MCF 10A (cell line): ENCODE measurements at places on chromosomes 2 and 18. TPM values are rescaled to one million over a fixed set of nuclear protein-coding genes. Genes with fewer than 3 reads are reported as not detected.

GRCh38 chr18:46315161-46315560 lies 211.0 kb downstream of the HAUS1 start:
- DNase-seq = no peak

- no peak for DNase-seq
Observed at GRCh38 chr2:42984081-42984480, 191.7 kb upstream of the HAAO start.

The VAMP5 gene
- 1.6 and 3.0 TPM in 2 replicates for total RNA-seq

GRCh38 chr18:49178736-49179135 lies 228.0 kb upstream of the SMAD7 start:
- DNase-seq = peak; percentile 30

- DNase-seq = no peak
Observed at GRCh38 chr2:43885132-43885632, 46.4 kb downstream of the ABCG8 start.

DNA sequence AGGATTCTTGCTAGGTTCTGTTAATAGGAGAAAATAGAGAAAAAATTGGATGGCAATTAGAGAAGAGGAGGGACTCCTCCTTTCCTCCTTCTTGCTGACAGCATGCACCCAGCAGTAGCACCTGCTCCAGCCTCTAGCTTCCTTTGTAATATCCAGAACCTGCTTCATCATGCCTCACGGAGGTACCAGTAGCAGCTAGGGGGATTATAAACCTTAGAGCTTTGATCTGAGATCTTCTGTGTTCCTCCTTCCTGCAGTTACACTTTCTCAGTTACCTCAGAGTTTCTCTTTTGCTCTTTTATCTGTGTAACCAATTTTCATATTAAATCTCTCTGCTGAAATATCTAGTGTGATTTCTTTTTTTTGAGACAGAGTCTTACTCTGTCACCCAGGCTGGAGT lies 16.6 kb downstream of the DPP4 start:
- DNase-seq = no peak

DNA sequence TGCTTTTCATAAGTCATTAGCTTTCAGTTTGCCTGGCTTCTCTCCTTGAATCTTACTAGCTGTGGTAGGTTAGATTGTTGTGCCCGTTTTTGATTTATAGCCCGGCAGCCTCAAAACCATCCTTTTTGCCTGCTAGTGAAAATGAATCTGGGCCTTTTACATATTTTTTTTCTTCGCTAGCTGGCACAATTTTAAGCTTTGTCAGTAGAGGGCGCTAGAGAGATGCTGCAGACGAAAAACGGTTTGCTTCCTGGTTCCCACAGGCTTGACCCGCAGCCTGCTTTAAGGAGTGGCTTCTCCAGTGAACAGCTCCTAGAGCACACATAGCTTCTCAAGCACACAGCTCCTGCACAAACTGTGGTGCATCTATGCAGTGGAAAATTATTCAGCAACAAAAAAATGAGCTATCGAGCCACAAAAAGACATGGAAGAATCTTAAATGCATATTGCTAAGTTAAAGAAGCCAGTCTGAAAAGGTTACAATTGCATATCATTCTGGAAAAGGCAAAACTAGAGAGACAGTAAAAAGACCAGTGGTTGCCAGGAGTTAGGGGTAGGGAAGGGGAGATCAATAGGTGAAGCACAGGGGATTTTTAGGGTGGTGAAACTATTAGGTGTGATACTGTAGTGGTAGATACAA lies 47.9 kb downstream of the E2F6 start:
- DNase-seq = peak; percentile 30

- DNase-seq = no peak
Observed at GRCh38 chr18:74040008-74040407, 107.6 kb downstream of the FBXO15 start.

DNA sequence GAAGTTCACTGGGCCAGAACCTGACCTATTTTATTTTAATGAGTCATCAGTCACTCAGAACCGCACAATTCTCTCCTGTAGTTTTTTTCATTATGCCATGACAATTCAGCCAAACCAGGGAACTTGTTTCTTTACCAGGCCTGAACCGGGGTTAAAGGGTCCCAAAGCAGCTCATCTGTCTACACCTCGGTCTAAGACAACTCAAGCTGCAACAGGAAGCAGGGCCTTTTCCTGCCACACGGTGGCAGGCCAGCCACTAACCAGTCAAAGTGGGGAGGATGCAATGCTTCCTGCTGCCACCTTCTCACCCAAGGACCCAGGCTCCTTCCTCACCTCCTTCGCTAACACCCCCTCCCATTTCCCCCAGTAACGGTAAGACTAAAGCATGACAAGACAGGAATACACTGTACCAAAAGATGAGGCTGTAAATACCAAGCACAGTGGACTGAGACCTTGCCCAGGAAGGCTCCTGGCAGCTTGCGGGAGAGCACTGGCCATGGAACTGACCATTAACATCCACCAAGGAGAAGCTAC lies 56.7 kb upstream of the ACKR3 start:
- peak; percentile 50 for DNase-seq

DNA sequence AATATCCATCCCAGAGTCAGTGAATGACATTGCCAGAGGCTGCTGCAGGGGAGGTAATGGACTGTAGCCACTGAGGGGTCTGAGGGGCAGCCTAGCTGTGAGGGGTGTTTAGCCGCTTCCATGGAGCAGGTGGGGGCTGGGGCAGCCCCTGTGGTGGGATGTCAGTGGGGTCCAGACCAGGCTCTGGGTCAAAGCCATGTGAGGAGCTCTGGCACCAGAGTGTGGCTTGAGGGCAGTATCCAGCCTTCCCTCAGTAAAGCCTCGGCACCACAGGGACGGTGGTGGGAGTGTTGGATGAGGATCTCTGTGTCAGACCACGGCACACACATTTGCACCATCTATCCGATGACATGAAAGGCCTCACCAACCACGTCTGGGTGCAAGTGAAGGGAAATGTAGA lies 85.0 kb downstream of the INHBB start:
- DNase-seq = no peak

The AGAP1 gene
- 41.3 and 42.4 TPM in 2 replicates for total RNA-seq

The DYNAP gene
- total RNA-seq = 0.59 and 0.86 TPM in 2 replicates

DNA sequence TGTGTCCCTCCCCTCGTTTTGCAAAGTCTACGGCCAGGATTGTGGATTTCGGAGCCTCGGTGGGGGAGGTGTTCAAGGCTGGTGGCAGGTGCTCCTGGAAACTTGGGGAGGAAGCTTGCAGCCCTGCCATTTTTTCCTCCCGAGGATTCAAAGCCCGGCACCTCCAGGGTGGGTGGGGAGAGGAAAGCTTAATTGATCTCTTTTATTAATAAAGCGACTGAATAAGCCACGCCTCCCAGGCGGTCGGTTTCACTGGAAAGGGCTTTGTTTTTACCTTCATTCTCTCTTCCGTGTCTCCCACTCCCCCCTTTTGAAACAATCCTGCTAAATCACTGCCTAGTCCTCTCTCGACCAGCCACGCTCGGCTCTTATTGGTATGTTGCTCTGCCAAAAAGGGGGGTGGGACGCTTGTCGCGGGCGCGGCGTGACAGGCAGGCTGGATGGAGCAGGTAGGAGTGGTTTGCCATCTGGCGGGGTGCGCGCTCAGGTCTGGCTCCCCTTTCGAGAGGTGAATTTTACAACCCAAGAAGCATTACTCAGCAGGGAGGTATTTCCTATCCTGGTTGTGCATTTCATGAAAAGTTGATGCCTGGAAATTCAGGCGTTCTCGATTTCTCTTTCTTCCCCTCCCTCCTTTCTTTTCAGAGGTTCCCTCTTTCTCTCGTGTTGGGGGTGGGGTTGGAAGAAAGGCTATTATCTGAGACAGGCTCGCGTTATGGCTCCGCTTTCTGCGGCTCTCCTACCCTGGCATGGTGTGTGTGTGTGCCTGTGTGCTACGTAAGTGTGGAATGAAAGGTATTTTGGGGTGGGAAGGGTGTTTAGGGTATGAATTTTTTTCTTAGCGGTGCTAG lies 1.4 kb downstream of the NEDD4L start:
- peak; percentile 68 for DNase-seq

GRCh38 chr2:69765096-69765380 lies 23.1 kb downstream of the ANXA4 start:
- no peak for DNase-seq

- DNase-seq = no peak
Observed at GRCh38 chr2:219111375-219112061, 49.1 kb downstream of the NHEJ1 start.

GRCh38 chr2:240131296-240131695 lies 4.8 kb downstream of the COPS9 start:
- no peak for DNase-seq

The CDH7 gene
- total RNA-seq = not detected in 2 replicates

DNA sequence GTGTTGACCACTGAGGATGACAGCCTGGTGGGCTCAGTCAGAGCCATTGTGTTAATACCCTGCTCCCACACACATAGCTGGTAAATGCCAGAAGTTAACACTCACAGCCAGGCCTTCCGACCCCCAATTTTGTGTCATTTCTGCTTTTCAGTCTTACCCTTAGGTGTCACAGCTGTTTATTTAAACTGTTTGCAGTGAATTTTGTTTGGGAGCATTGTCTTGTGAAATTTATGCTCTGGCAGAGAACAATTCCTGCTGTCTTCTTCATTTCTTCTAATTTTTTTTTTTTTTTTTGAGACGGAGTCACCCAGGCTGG lies 8.2 kb downstream of the LPIN1 start:
- no peak for DNase-seq

The LGALSL gene
- 11.4 and 13.5 TPM in 2 replicates for total RNA-seq

DNA sequence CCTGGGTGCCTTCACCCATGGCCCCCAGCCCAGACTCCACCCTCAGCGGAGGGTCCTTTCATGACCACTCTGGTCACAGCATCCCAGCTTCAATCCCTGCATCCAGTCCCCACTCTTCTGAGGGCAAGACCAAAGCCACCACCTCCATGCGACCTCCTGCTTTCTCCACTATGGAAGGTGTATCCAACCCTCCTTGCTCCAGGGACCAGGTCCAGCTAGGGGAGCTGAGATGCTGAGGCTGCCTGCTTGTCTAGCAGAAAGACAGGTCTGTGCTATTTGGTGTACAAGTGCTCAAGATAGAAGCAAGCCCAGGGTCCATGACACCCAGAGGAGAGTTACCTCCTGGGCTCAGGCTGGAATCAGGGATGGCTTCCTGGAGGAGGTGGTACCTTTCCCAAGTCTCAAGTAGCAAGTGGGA lies 73.8 kb upstream of the RAB6C start:
- no peak for DNase-seq

DNA sequence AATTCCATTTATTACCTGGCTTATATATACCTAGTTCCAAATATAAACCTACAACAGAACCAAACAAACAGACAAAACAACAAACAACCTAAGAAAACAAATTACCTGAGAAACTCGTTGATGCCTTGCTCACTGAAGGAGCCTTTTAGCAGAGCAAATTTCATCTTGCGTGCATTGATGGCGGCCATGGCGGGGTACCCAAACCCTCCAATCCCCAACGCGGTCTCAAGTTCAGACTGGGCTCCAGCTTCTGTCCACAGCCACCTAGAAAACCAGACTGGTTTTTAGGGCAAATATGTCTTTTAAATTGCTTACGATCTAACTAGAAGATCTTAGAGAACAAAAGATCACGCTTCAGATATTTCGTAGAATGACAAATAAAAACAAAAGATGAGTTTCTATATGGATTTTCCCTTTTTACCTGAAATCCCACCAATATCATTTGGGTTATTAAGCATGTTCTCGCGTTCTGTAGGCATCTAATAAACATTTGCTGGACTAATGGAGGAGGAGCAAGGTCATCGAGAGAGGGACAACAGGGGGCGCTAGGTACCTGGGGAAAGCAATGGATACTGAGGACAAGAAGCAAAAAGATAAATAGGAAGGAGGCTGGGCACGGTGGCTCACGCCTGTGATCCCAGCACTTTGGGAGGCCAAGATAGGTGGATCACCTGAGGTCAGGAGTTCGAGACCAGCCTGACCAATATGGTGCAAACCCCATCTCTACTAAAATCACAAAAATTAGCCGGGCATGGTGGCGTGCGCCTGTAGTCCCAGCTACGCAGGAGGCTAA lies 25.2 kb downstream of the PDIA6 start:
- peak; percentile 17 for DNase-seq

The NPHP1 gene
- total RNA-seq = 3.1 and 5.9 TPM in 2 replicates

The HOXD10 gene
- total RNA-seq = not detected in 2 replicates

DNA sequence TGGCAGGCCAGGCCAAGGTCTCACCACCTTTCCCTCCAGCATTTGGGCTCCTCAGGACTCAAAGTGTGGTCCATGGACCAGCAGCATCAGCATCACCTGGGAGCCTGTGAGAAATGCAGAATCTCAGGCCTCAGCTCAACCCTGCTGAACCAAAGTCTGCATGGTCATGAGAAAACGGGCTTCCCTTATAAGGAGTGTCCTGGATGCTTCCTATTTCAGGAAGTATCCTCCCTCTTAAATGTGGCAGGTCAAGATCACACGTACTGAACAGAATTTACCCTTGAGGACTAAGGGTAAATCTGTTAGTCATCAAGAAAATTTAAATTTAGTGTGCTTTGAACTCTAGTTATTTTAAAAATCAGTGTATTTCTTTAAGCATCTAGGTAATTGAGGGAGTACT lies 11.8 kb downstream of the CD8A start:
- no peak for DNase-seq

DNA sequence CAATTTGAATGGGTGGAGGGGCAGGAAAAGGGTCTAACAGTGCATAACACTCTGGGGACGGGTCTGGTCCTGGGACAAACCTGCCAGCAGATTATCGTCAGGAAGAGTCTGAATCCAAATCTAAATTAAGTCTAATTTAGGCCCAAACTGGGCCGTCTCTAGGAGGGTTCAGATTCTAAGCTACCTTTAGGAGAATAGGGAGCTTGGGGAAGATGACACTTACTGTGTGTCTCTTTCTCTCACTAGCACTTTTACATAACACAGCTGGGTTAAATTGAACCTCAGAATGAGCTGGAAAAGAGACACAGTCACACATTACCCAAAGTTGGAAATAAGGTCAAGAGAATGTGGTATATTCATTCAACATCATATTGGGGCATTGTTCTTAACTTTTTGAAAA lies 228.8 kb downstream of the KCNH7 start:
- no peak for DNase-seq

The FAM117B gene
- 2.4 and 2.5 TPM in 2 replicates for total RNA-seq

- no peak for DNase-seq
Observed at GRCh38 chr18:65411061-65411460, 339.8 kb upstream of the CDH7 start.

DNA sequence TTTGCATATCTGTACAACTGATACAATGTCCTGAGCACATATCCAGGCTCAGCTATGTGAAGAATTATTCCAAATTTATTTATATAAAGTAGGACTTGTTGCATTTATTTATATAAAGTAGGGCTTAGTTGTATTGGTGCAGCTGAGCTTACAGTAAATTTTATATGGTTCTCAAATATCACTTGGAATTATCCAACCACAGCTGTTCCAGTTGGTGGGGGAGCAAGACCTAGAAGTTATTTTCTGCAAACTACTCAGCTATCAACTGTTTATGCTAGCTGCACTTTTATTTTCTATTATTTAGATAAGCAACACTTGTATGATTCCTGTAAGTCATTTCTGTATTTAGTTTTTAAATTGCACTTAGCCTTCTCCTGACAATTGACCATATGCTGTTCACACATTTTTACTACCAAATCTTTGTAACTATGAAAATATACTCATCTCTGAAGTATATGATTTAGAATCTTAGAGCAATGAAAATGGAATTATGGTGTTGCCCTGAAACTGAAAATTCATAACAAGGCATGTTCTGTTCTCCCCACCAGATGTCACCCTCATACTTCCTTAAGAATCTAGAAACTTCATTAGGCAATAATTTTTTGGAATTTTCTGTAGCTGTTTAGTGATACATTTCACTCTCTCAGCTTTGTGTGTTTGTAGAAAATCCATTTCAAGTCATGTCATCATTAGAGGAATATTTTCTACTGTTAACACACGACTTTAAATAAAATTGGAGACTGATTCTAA lies 157.0 kb upstream of the CBLN2 start:
- DNase-seq = peak; percentile 40

The DOK6 gene
- not detected in 2 replicates for total RNA-seq

The TDRD15 gene
- not detected in 2 replicates for total RNA-seq

- DNase-seq = no peak
Observed at GRCh38 chr2:210687786-210688470, 131.5 kb downstream of the CPS1 start.
